ENCODE measurements at places on chromosomes 3 and 15.
A peak's percentile ranks its signal among the peaks of the same experiment; 100 is the strongest.

- no peak for DNase-seq
Measured at GRCh38 chr3:147355084-147355752, 51.1 kb downstream of the ZIC4 start.

- no peak for DNase-seq
Measured at GRCh38 chr3:34844323-34844620, 795.1 kb upstream of the ARPP21 start.

DNA sequence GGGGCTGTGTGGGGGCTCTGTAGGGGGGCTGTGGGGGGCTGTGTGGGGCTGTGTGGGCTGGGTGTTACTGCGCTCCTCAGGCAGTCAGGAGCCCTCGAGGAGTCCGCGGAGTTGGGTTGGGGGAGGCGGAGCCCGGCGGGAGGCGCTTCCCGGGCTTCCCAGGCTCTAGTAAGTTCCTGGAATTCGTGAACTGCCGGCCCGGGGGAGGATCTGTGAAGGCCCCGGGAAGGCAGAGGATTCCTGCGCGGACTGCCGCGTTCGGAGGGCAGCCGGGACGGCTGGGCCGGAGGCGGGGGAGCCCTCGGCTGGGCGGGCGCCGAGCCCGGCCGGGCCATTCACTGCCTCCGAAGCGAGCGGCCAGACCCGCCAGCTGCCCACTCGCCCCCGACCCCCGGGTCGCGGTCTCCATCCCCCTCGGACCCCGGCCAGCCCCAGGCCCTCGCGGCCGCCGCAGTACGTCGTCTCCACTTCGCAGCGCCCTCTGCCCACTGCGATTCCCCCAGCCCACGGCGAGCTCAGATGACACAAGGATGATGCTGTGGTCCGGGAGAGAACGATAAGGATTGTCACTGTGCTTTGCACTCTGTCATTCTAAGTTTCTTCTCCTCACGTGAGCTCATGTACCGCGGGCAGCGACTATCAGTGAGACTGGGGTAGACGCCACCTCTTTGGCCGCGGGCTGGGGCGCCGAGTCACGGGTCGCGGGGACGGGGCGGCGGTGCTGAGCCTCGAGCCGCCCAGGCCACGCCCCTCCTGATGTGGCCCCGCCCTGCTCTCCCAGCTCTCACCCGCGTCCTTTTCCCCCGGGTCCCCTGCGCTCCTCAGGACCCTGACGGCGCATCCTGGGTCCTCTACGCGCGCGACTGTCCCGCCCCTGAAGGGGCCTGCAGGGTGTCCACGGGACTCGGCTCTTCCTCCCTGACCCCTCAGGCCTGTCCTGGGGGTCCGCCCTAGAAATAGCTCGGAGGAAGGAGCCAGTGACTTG lies 65.3 kb downstream of the KLF13 start:
- DNase-seq: peak; percentile 40

GRCh38 chr15:32861174-32861573 lies 143.4 kb downstream of the GREM1 start:
- DNase-seq: no peak

DNA sequence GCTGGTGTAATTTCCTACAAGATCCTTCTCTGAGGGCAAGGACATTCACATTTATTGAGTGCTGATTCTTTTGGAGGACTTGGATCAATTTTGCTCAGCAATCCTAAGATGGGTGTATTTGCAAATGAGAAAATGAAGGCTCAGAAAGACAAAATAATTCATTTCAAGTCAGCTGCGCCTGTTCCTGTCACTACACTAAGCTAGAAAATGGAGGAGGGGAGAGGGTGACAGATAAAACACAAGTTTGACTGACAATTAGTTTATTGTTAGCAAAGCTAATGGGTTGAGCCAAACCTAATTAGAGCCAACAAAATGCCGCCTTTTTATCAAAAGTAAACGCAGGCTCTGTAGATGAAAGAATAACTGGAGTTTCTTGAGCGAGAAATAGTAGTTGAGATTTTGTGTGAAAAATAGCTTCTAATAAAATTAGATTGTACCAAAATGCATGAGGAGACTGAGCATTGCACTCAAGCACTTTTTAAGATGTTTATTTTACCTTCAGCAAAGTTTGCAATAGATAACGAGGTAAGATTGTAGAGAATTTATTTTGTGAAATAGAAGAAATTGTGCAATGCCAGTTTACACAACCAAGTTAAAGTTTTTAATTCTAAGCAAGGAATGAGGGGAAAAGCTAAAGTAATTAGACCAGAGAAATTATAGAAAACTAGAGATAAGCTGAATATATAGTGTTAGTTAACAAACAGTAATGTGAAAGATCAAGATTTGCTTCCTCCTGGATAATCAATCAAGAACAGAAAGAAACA lies 39.6 kb upstream of the SECISBP2L start:
- no peak for DNase-seq

GRCh38 chr15:67101911-67102598 lies 36.7 kb downstream of the SMAD3 start:
- DNase-seq: no peak
